ENCODE measurements at places on chromosomes 5 and 9.

DNA sequence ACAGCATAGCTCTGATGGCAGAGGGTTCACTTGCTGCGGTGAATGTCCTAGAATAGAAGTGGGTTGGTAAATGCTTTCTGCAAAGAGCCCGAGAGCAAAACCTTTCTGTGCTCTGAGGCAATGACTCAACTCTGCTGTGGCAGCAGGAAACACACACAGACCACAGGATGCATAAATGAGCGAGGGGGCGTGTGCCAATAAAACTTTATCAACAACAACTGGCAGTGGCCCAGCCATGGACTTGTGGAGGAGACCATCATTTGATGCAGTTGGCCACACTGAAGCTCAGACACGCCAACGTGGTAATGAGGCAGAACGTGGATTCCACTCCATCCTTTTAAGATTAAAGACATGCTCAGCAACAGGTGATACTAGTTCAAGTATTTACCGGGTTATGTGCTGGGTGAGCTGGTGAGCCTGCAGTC is 6.8 kb downstream of the MRPL36 start:
- no peak for DNase-seq

DNA sequence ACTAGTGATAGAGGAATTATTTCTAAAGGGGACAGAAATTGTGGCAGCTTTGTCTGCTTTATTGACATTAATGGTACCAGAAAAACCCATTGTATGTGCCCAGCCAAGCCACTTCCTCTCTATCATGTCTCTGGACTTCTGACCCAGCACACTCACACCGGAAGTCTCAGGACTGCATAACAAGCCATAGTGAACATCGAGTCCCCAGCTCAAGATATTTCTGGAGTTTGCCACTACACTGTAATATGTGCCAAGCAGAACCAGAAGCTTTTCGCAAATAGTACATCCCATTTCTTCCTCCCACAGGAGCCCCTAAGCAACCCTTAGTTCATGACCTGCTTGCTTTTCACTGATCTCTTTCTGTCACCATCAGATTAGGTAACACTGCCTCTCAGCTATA is 187.4 kb upstream of the GHR start:
- no peak for DNase-seq

GRCh38 chr9:123863164-123863855 is 66.6 kb downstream of the DENND1A start:
- no peak for DNase-seq

DNA sequence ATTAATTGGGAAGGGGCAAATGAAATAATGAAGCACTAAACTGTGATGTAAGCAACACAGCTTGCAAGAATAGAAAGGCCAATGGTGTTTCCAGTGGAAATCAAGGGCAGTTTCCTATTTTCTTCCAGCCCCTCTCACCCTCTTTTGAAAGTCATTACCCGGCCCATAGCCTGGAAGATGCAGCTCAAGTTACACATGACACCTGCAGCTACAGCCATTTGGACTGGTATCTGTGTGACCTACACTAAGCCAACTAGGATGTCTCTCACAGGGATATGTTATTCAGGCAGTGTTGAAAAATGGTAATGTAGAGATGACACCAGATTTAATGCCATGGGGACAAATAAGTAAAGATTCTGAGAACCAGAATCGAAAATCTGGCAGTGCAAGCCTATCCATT is 439.4 kb upstream of the ZNF462 start:
- no peak for DNase-seq

- no peak for DNase-seq
These were observed 660.3 kb downstream of the ISL1 start for GRCh38 chr5:52043543-52043942.

DNA sequence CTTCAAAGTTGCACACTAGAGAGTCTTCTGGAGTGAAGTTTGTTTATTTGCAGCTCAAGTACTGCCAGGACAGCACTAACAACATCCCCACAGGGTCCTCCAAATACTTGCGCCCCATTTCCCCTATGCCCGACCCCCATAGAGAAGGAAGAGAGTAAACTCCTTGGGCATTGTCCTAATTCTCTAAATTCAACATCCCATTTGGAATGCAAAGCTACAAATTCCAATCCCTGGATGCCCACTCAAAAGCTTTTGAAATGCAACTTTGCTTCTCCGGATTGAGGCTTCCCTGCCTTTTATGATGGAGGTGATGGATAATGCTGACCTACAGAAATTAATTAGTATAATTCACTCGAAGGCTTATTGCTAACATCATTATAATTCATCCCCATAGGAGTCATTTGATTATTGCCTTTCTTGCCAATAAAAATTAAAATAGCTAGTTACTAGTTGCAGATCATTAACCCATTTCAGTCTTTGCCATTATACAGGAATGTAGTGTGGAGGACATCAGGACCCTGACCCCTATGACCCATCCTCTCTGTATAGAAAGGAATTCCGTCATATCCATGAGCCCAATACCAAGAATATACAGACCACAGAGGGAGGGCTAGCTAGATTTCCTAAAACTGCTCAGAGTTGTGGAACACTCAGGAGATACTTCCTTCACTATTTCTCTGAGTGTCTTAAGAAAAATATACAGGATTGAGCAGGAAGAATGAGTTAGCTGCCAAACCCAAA is 277.6 kb downstream of the ZNF608 start:
- DNase-seq, result no peak

DNA sequence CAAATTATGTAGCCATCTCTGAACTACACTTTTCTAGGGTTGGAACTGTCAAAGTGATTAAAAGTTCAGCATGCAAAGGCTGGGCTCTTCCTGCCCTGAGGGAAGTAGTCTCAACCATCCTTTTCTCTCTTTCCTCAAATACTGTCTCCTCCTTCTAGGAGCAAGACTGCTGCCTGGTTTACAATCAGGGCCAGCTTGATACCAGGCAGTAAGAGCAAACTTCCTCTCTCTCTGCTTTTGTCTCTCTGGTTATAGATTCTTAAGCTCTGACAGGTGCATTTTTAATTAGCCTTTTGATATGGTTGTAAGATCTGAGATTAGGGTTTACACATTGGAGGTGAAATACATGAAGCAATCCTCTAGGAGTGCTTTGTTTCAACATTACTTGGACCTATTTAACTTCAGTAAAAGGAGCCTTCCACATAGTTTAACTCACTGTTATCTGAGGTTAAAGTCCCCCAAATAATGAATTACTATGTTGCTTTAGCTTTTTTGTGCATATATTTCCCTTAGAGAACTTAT is 436.1 kb downstream of the SPATA31D1 start:
- DNase-seq, result no peak

GRCh38 chr9:5582835-5583195 is 46.1 kb upstream of the RIC1 start:
- no peak for DNase-seq

All from NCI-H82 (cell line).